ENCODE measurements at places on chromosomes 6 and 20. TPM values are rescaled to one million over a fixed set of nuclear protein-coding genes. Genes with fewer than 3 reads are reported as not detected.

GRCh38 chr6:149729824-149730223 is 11.9 kb upstream of the LATS1 start:
- no peak for DNase-seq

DNA sequence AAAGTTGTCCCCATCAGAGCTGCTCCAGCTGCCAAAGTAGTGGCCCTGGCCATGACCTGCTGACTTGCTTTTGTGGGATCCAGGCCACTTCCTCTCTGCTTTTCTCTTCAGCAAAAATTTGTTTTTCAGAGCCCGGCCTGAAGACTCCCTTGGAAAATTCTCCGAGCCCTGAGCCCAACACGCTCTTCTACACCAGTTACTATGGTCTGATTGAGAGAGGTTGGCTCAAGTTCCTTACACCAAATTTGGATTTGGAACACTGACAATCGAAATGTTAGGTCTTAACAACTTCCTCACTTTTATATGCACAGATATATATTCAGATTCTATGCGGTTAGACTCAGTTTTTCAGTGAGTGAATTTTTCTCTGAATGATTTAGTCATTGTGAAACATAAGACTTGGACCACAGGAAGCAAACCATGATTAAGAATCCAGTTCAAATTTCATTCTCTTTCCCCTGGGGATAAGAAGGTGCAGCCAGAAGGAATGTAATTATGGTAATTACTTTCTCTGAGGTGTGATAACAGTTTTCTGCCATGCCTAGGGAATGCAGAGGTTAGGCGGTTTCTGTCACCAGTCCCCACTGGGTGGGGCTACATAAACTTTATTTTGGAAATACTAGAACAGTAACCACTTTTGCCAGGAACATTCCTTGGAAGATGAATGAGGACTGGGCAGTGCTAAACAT is 365.2 kb downstream of the SYNE1 start:
- no peak for DNase-seq

DNA sequence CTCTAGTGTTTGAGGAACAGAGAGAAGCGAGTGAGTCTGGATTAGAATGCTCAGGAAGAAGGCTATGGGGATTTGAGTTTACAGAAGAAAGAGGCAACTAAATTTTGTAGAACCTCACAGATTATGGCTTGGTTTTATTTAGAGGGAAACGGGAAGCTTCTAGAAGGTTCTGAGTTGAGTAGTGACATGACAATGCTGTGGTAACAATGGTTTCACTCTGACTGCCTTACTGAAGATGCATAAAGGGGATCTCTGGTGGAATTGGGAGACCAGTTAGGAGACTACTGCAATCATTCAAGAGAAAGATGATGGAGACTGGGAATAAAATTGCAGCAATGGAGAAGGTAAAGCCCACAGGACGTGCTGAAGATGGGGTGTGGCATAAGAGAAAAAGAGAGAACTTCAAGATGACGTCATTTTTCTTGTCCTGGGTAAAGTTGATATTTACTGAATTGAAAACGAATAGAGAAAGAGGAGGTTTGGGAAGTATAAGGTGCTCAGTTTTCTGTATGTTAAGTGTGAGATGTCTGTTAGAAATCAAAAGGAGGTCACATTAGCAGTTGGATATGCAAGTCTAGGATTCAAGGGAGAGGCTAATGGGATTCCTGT is 710.1 kb upstream of the NRSN1 start:
- no peak for DNase-seq

The MAP7 gene
- 6.9 TPM for total RNA-seq

The SAMD5 gene
- total RNA-seq = 4.7 TPM

The CALHM5 gene
- 14.0 TPM for total RNA-seq

The DYNLT2 gene
- 3.0 TPM for total RNA-seq

The KIF6 gene
- total RNA-seq = not detected

The GJA1 gene
- 199 TPM for total RNA-seq
